ENCODE measurements at places on chromosomes 6 and 20.

DNA sequence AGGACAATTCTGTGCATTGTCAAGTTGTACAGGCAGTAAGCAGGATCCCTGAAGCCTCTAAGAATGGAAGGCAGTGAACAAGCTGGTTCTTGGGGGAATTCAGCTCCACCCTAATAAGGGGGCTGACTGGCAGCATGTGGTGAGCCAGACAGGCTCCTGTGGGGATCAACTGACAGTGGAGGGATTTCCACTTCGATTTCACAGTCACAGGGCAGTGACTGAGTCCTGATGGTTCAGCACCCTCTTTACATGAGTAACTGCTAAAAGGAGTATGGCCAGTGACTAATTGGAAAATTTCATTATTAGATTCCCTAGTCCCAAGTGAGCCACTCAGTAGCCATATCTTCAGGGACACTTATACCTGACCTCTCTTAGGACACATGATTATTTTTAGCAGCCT, 78.4 kb downstream of the NDUFAF5 start:
- no peaks in the 10 kb centered on the region for H3K27me3 ChIP-seq
- no peak overlapping the region for H3K4me3 ChIP-seq
- DNase-seq: no peak
- no peaks in the 10 kb centered on the region for H3K36me3 ChIP-seq
- no peaks in the 10 kb centered on the region for H3K4me1 ChIP-seq

GRCh38 chr6:83862776-83863471, 3.4 kb downstream of the CYB5R4 start:
- H3K4me1 ChIP-seq: peaks cover 10% of the 10 kb centered on the region
- no peak overlapping the region for H3K4me3 ChIP-seq
- no peaks in the 10 kb centered on the region for H3K27me3 ChIP-seq
- H3K36me3 ChIP-seq: peaks cover 39% of the 10 kb centered on the region

GRCh38 chr6:146587459-146587858, 11.3 kb upstream of the ADGB start:
- H3K4me3 ChIP-seq: no peak overlapping the region
- H3K4me1 ChIP-seq: no peaks in the 10 kb centered on the region
- H3K36me3 ChIP-seq: no peaks in the 10 kb centered on the region
- H3K27ac ChIP-seq: no peak overlapping the region
- DNase-seq: peak; percentile 1
- H3K27me3 ChIP-seq: no peaks in the 10 kb centered on the region

DNA sequence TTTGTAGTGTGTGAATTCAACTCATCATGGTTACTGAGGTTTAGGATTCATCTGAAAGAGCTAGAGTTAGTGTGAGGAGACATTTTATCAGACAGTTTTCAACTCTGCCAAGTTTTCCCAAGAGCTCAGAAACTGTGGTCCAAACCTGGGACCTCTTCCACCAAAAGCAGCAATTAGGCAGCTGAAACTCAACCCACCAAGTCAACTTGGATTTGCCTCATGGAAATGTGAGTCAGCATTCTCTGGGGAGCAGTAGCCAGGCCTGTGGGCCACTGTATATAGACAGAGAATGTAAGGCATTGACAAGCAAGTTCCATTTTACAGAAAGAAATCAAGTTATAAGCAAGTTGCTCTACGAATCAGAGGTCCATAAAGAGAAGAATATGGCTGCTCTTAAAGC, 178.8 kb upstream of the HDDC2 start:
- DNase-seq: no peak
- no peaks in the 10 kb centered on the region for H3K27me3 ChIP-seq
- no peak overlapping the region for H3K4me3 ChIP-seq

All from CD4-positive, alpha-beta T cell (primary cell).